Iris pigment epithelial cell (primary cell): ENCODE measurements at places on chromosomes 1 and 21.
A peak's percentile ranks its signal among the peaks of the same experiment; 100 is the strongest.

GRCh38 chr1:67290236-67290635 is 17.4 kb upstream of the IL12RB2 start:
- no peak for DNase-seq

DNA sequence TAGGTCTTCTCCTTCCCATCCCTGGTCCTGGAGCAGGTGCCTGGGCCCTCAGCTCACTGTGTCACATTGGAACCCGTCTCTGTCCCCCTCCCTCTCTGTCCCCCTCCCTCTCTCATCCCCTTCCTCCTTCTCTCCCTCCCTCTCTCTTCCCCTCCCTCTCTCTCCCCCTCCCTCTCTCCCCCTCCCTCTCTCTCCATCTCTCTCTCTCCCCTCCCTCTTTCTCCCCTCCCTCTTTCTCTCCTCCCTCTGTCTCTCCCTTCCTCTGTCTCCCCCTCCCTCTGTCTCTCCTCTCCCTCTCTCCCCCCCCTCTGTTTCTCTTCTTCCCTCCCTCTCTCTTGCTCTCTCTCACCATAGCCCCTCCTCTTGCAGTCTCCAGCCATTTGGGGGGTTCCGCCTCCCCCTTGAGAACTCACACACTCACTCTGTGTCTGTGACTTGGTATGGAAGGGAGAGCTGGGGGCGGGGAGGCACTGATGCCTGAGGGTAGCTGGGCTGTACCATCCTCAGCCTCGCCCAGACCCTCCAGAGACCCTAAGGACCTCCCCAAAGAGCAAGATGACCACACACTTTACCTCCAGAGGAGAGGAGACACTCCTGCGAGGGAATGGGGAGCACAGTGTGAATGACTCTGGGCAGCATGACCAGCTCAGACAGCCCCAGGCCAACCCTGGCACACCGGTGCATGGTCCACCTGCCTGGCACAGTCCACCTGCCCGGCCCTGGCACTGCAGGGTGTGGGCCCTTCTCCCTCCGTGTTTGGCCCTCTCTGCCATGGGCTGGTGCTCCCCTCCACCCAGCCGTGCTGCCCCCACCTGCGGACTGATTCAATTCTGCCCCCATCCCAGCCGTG is 102.8 kb upstream of the ARHGEF16 start:
- no peak for DNase-seq

DNA sequence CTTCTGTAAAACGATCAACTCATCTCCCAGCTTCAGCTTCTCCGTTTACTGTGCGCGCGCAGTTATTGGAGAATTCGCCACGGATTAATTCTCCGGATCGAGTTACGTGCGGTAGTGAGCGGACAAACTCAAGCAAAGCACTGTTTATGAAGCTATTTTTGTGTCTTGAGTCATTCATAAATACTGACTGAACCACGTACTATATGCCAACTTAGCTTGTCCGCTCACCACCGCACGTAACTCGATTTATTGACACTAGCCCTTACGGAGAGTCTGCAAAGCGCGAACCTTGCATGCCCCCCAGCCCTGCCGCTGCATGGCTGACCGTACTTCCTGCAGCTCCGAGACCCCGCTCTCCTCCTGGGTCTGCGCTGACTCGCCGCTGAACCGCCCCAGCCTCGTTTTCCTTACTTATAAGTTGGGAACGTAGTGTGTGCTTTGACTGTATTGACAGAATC is 773 bp downstream of the CHD1L start:
- no peak for DNase-seq

DNA sequence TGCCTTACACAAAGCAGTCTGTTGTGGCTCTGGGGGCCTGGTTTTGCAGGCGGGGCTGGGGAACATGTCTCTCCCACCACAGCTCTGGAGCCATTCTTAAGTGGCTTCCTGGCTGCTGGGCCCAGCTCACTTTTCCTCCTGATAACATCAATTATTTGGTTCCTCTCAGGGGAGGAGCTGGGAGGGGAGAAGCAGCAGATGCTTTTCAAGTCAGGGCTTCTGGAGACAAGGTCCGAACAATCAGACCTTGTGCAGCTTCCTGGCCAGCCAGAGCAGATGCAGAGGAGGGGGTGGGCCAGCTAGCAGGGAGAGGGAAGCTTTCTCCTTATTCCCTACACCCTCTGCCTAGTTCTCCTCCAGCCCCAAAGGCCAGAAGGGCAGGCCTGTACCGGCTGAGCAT is 3.7 kb upstream of the PAQR6 start:
- no peak for DNase-seq

DNA sequence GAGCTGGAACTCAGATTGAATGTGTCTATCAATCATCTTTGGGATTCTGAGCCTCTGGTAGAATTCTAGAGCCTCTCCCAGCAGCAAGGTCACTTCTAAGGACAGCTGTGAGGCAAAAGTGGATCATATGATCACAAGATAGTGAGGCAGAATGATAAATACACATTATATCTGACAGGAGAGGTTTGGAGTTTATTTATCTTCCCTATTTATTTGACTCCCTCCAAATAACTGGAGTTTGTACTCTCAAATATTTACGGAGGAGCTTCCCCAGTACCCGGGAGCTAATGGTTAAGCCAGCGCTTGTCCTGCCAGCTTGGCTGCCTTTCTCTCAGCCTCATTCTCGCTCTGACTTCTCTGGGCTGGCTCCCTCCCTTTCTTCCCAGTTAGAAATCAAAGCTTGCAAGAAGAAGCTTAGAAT is 2.3 kb downstream of the HMGCS2 start:
- DNase-seq, result no peak

DNA sequence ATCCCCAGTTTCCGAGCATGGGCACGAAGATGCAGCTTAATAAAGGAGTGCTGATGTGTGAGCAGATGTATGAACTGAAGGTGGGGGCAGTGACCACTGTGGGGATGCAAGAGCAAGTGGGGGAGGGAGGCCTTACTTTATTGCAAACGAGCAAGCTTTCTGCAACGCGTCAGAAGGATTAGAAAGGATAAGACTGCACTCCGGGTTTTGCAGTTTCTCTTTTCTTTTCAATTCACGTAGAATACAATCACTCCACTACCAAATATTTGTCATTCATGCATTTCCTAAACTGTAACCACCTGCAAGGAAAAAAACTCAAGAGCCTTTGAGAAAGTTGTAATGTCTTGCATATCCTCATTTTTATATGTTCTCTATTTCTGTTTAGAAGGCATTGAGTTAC is 4.3 kb upstream of the OR2C3 start:
- DNase-seq, result no peak

- no peak for DNase-seq
Observed at GRCh38 chr1:59505596-59506028, 208.7 kb downstream of the FGGY start.

DNA sequence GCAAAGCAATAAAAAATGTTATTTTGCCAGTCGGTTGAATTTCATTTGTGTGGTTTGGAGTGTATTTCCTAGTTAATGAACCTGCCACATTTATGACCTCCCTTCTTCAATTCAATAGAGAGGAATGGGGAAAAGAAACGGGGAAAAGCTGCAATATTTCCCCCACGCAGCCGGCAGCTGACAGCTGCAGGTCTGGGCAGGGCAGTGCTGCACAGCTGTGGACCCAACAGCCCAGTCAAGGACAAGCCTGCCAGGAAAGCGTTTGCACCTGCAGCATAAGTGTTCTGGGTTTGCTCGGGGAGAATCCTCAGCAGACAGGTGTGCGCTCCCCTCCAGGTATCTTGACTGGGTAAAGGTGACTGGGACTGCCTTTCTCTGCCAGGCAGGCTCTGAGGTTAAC is 53.4 kb downstream of the FBXO2 start:
- no peak for DNase-seq

DNA sequence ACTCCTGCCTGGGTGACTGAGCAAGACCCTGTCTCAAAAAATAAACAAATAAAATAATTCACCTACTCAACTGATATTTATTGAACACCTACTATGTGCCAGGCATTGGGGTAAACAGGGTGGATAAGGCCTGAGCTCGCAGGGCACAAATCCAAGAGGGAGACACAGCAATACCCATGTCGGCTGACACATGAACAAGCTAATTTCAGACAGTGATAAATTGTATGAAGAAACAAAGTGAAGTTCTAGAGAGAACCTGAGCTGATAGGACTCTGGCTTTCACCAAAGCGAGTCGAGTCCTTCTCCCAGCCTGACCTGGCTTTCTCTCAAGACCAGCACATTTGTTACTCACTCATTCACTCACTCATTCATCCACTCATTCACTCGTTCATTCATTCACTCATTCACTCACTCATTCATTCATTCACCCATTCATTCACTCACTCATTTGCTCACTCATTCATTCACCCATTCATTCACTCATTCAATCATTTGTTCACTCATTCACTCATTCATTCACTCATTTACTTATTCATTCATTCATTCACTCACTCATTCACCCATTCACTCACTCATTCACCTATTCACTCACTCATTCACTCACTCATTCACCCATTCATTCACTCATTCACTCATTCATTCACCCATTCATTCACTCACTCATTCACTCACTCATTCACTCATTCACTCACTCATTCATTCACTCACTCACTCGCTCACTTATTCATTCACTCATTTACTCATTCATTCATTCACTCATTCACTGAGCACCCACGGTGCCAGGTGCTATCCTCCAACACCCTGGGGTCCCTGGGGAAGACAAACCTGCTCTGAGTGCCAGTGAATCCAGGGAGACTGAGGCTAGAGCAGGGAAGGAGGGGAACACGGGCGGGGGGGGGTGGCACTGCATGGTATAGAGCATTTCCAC is 37.4 kb upstream of the CASZ1 start:
- no peak for DNase-seq

DNA sequence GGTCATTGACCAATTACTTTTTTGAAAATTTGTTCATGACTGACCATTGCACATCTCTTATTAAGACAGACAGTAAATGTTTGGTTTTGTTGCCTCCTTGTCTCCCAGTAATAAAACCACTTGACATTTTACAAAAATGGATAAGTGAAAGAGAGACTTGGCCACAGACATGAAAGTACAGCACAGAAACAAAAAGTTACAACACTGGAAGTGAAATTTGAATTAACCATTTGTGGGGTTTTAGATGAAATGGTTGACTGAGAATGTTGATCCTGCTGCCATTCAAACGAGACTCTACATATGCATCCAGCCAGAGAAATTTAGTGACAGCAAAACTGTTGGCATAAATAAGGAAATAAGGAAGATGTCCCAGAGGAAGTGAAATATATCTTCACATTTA is 79.3 kb upstream of the B3GALT2 start:
- no peak for DNase-seq

DNA sequence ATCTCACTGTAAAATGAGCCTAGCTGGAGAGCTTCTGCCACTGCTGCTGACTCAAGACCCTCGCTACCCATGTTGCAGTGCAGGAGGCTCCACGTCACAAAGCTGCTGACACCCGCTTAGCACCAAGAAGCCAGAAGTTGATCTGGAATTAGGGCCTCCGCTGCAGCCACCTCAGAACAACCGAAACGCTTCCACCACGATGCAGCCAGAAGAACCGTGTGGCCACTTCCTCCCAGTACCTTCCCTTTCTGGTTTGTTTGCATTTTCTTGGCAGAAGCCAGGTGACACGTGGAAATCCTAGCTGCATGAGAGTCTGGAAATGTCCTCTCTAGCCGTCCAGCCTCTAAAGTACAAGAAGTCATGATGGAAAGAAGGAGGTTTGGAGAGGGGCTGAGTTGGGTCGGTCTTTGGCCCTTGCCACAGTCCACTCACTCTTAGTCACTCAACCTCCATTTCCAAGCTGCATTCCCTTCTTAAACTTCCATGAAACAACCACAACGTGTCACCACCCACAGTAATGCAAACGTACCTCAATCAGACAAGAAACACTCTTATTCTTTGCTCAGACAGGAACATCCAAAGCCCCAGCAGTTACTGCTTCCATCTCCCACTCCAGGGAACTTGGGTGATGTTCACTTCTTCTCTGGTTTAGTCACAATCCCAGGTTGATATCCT is 10.0 kb upstream of the CDA start:
- DNase-seq, result no peak

- DNase-seq, result peak; percentile 29
Observed at GRCh38 chr21:32611471-32611997, 643 bp downstream of the CFAP298 start.

DNA sequence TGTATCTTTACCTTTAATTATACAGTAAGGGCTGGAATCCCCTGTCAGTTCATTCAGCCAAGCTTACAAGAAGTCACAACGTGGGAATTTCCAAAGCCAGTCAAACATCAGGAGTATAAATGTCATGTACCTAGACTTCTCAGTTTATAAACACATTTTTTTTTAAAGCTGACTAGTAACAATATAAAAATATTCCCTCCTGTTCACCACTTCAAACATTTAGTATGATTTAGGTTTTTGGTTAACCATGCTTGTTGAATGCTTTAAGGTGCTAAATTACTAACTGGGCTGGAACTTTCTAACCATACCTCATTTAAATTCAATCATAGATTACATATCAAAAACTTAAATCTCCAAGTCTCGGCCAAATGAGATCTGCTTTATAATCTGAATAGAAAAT is 44.0 kb downstream of the JAK1 start:
- DNase-seq, result no peak

GRCh38 chr1:30041741-30042437 is 681.5 kb downstream of the MATN1 start:
- no peak for DNase-seq

DNA sequence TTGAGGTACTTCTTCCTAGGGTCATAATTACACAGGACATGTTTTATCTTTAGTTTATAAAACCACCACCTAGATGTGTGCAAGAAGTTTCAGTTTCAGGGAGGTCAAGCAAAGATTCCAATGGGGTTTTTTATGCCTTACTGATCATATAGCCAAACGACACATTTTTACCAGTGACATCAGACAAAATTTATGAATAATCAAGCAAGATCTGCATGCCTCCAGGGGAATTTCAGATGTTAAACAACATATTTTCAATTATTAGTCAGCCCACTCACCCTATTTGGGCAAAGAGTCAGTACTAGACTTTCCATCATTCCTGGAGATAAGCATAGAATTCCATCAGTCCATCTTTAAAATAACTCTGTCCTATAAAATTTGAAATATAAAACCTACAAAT is 867.4 kb downstream of the KCNT2 start:
- DNase-seq, result no peak

DNA sequence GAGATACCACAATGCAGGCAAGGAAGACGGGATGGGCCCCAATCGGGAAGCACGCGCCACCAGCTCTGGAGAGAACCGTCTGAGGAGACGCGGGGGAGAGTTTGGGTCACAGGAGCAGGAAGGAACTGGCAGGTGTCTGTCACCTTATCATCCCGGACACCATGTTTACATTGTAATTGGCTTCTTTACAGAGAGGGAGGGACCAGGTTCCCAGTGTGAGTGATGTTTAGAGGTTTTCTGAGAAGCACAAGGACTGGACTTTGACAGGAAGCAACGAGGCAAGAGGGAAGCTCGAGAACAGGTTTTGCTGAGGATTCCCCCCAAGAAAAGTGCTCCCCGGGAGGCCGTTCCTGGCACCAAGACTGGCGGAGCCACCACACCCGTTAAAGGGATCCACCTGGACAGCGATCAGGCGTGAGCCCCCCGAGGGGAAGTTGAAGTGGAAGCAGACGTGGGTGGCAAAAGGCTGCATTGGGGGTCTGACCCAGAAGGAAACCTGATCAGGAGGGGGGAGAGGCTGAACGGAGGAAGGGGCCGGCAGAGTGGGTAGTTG is 957 bp downstream of the EPS15 start:
- DNase-seq, result peak; percentile 45

GRCh38 chr1:204572923-204573922 is 57.0 kb downstream of the MDM4 start:
- peak; percentile 45 for DNase-seq
